Effector memory CD4-positive, alpha-beta T cell (primary cell): ENCODE measurements at places on chromosomes 2 and 18.

- peaks cover 10% of the 10 kb centered on the region for H3K27me3 ChIP-seq
- DNase-seq: no peak
- H3K4me1 ChIP-seq: peaks cover 8% of the 10 kb centered on the region
- no peak overlapping the region for H3K4me3 ChIP-seq
These were observed 3.6 kb upstream of the RAB31 start for GRCh38 chr18:9704233-9705118.

- no peak overlapping the region for H3K4me3 ChIP-seq
- H3K27ac ChIP-seq: no peak overlapping the region
- H3K4me1 ChIP-seq: no peaks in the 10 kb centered on the region
These were observed 602.2 kb downstream of the NYAP2 start for GRCh38 chr2:226001716-226002115.

GRCh38 chr2:21030983-21031968 lies 12.6 kb downstream of the APOB start:
- H3K27ac ChIP-seq: no peak overlapping the region
- H3K36me3 ChIP-seq: no peaks in the 10 kb centered on the region
- DNase-seq: no peak
- no peak overlapping the region for H3K4me3 ChIP-seq

DNA sequence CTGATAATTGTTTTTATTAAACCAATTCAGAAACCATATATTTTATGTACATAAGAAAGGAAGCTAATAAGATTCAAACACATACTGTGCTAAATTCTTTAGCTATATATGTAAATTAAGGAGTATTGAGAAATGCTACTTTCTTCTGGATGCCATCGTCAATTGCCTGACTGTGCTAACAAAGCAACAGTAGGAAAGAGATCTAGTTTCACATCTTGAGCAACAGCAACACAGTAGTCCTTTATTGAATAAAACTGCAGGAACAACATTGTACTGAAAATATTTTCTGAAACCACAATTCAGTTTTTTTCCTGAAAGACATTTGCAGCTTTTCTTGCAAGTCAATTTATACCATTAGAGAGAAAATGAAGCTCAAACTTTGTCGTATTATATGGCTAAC lies 1404.9 kb upstream of the SLC39A10 start:
- no peak overlapping the region for H3K27ac ChIP-seq
- H3K27me3 ChIP-seq: no peaks in the 10 kb centered on the region
- no peak overlapping the region for H3K4me3 ChIP-seq
- no peaks in the 10 kb centered on the region for H3K36me3 ChIP-seq
- no peak for DNase-seq

DNA sequence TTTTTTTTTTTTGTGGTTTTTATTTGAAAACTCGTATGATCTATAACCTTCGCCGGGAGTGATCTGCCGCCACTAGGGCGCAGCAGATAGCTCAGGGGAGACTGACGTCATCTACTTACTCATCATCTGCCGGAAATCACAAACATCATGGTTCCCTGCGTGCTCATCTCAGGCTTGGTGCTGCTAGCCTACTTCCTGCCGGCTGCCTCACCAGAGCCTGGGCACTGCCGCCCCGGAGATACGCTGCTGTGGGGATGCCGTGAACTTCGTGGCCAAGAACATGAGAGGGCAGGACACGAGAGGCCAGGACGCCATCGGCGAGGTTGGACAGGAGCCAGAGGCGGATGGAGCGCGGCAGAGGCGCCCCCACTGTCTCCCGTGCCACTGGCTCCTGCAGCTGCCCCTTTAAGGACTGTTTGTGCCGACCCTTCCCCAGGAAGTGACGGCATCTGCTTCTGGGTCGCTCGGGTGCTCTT lies 68.8 kb downstream of the DOK6 start:
- no peaks in the 10 kb centered on the region for H3K36me3 ChIP-seq
- no peak overlapping the region for H3K4me3 ChIP-seq
- H3K27me3 ChIP-seq: no peaks in the 10 kb centered on the region
- H3K27ac ChIP-seq: no peak overlapping the region

- no peak overlapping the region for H3K4me3 ChIP-seq
- H3K27ac ChIP-seq: peak overlapping the region; percentile 76
- peaks cover 69% of the 10 kb centered on the region for H3K4me1 ChIP-seq
- no peaks in the 10 kb centered on the region for H3K27me3 ChIP-seq
These were observed 24.4 kb downstream of the MBP start for GRCh38 chr18:77108001-77108692.

DNA sequence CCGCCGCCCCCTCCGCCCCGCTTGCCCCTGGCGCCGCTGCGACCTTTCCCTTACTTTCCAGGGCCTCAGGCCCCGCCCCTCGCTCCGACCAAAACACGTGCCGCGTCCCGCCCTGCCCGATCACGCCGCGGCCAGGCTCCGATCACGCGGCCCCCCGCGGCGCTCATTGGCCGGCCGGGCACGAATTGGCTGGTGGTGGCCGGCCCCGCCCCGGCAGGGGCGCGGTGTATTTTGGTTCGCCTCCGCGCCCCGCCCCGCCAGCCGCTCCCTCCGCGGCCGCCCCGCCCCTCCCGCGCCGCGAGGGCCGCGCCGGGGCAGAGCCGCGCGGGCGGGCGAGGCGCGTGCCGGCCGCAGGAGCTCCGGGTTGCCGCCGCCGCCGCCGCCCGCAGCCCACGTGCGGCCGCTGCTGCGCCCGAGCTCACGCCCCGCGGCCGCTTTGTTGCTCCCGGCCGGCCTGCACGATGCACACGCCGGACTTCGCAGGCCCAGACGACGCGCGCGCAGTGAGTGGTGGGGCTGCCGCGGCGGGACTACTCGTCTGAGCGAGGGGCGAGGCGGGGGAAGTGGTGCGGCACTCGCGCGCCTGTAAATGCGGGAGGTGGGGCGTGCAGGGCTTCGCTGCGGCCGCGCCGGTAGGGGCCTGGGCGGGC lies at the start of gene KLF11:
Gene KLF11 (plus strand): TSS at position 295 of the 650 bp plus-strand sequence. CDS start 167 bp downstream, at position 462.
- peaks cover 3% of the 10 kb centered on the region for H3K4me1 ChIP-seq
- peaks cover 20% of the 10 kb centered on the region for H3K36me3 ChIP-seq
- peak within 1 kb of the TSS; percentile 52 for H3K4me3 ChIP-seq

- H3K27ac ChIP-seq: no peak overlapping the region
- DNase-seq: no peak
- H3K27me3 ChIP-seq: no peaks in the 10 kb centered on the region
- no peaks in the 10 kb centered on the region for H3K36me3 ChIP-seq
- no peaks in the 10 kb centered on the region for H3K4me1 ChIP-seq
These were observed 296.6 kb downstream of the LRRTM1 start for GRCh38 chr2:80007777-80008503.

DNA sequence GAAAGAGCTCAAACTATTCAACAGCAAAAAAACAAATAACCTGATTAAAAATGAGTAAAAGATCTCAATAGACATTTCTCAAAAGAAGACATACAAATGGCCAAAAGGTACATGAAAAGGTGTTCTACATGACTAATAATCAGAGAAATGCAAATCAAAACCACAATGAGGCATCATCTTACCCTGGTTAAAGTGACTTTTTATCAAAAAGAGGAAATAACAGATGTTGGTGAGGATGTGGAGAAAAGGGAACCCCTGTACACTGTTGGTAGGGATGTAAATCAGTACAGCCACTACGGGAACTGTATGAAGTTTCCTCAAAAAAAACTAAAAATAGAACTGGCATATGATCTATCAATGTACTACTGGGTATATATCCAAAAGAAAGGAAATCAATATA lies 39.8 kb upstream of the TMEM163 start:
- DNase-seq: no peak
- H3K4me3 ChIP-seq: no peak overlapping the region
- H3K27me3 ChIP-seq: no peaks in the 10 kb centered on the region
- no peak overlapping the region for H3K27ac ChIP-seq
- no peaks in the 10 kb centered on the region for H3K4me1 ChIP-seq

DNA sequence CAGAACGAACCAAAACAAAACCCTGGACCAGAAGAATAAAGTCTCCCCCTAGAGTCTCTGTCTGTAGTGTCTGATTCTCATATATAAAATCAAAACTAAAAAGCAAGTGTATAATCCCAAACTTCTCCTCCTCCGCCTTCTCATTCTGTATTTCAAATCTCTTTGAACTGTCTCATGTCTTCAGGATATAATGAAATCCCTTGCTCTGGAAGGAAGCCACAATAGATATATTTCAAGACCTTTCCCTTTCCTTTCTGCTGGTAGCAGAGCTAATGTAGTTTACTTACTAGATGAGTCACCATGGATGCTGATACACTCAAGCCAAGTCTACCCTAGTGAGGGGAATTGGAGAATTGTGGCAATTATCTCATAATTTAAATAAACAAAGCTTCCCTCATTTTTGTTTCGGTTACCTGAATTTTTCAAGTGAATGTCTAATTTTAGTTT lies 33.5 kb upstream of the CCDC93 start:
- no peaks in the 10 kb centered on the region for H3K36me3 ChIP-seq
- H3K27ac ChIP-seq: no peak overlapping the region

DNA sequence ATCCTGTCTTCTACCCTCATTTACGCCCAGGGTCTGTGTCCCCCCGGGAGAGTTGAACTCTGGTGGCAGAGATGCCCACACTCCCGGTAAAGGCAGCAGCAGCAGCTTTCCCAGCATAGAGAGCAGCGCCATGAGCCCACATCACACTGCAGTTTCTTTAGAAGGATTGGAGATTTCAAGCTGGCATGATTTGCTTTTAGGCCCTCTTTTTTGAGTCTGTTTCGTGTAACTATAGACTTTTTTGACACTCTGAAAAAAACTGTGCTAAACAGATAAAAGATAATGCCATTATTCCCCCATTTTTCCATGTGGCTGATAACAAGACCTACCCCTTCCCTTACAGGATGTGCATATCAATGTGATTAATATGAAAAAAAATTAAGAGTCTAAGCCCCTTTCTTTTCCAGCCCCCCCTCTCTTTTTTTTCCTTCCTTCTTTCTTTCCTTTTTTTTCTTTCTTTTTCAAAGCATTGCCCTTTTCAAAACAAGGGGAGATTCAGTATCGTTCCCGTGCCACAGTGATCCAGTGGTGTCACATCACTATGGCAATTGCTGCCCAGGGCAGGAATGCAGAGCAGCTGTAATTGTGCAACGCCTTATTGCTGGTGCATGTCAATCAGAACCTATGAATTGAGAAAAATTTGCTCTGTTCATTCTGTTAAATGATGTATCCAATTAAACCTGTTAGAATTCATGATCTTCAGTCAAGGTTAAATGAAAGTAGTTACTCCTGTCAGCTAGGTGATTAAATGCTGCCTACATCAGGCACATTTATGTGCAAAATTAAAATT lies 104.5 kb downstream of the CDCA7 start:
- peaks cover 3% of the 10 kb centered on the region for H3K27me3 ChIP-seq
- H3K27ac ChIP-seq: no peak overlapping the region
- no peaks in the 10 kb centered on the region for H3K36me3 ChIP-seq
- no peaks in the 10 kb centered on the region for H3K4me1 ChIP-seq
- no peak for DNase-seq

DNA sequence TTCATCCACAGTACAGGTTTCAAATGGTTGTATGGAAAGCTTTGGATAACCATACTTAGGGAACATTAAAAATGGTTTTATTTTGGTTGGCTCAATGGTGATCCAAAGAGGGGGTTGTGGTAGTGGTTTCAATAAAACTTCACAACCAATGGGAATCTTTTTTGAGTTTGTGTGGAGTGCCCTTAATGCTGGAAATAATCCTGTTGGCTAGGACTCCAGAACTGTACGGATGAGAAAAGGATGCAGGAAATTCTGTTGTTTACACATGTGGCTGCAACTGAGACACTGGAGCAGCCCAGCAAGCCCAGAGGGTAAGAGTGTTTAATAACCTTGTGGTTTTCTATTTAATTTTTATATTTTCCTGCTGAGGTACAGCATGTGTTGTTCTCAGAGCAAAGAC lies at the start of gene CCDC102B:
Gene CCDC102B (plus strand): TSS at position 210 of the 400 bp plus-strand sequence. CDS start 38,684 bp downstream, outside the sequence.
- no peaks in the 10 kb centered on the region for H3K36me3 ChIP-seq
- no peak within 1 kb of the TSS for H3K27ac ChIP-seq
- no peaks in the 10 kb centered on the region for H3K4me1 ChIP-seq
- no peak within 1 kb of the TSS for H3K4me3 ChIP-seq
- DNase-seq: no peak
- no peaks in the 10 kb centered on the region for H3K27me3 ChIP-seq

- peaks cover 15% of the 10 kb centered on the region for H3K4me1 ChIP-seq
- H3K27me3 ChIP-seq: no peaks in the 10 kb centered on the region
- peak; percentile 1 for DNase-seq
These were observed 19.6 kb upstream of the NDUFV2 start for GRCh38 chr18:9082711-9083510.

GRCh38 chr2:207110310-207110709 lies 55.4 kb downstream of the KLF7 start:
- no peaks in the 10 kb centered on the region for H3K4me1 ChIP-seq
- H3K27me3 ChIP-seq: no peaks in the 10 kb centered on the region
- DNase-seq: no peak
- no peak overlapping the region for H3K27ac ChIP-seq

GRCh38 chr2:149732001-149732685 lies 144.6 kb upstream of the MMADHC start:
- DNase-seq: no peak
- no peaks in the 10 kb centered on the region for H3K4me1 ChIP-seq
- no peaks in the 10 kb centered on the region for H3K36me3 ChIP-seq
- H3K27me3 ChIP-seq: no peaks in the 10 kb centered on the region
- H3K4me3 ChIP-seq: no peak overlapping the region

DNA sequence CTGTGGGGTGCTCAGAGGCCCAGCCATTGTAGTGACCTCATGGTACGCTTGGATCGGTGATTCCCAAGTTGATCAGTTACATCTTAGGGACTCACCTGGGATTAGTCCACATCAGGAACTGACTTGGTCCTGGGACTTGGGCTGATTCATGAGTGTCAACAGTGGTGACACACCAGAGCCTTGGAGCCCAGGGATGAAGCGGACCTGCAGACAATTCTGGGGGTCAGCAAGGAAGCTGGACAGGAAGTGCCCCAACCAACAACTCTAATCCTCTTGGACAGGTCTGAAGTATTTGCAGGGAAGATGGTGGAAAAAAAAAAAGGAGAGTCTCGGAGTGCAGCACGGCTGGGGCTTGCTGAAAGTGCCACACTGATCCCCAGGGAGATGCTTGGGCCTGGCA lies 288.6 kb downstream of the PHLPP1 start:
- no peak overlapping the region for H3K27ac ChIP-seq
- H3K27me3 ChIP-seq: no peaks in the 10 kb centered on the region
- no peaks in the 10 kb centered on the region for H3K36me3 ChIP-seq
- no peaks in the 10 kb centered on the region for H3K4me1 ChIP-seq

GRCh38 chr2:241808051-241808720 lies 807 bp upstream of the NEU4 start:
- DNase-seq: no peak
- H3K4me1 ChIP-seq: peaks cover 19% of the 10 kb centered on the region
- H3K27ac ChIP-seq: no peak overlapping the region

DNA sequence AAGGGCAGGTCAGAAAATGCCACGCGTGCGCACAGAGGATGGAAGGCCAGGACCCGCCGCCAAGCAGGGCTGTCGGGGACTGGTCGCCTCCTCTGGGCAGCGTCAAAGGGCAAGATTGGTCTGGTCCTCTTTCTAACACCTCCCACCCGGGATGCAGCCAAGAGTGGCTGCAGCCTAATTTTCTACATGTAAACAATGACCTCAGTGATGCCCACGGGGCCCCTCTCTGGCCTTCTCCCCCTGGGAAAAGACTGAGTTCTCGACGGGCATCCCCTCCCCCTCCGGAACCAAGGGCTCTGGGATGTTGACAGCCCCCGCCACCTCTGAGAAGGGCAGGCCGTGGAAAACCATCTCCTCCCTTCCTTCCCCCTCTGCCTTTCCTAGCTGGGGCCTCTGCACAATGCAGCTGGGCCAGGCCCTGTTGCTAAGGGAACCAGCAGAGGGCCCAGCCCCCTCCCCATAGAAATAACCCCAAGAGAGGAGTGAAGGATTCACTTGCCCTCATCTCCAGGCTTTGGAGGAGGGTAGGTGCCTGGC lies 80.0 kb upstream of the ZNF532 start:
- DNase-seq: no peak
- H3K27me3 ChIP-seq: no peaks in the 10 kb centered on the region
